Non-pigmented ciliary epithelial cell (primary cell): ENCODE measurements at places on chromosomes 5 and 9.
A peak's percentile ranks its signal among the peaks of the same experiment; 100 is the strongest.

GRCh38 chr9:106862110-106862820, 701 bp upstream of the ZNF462 start:
- no peak for DNase-seq

DNA sequence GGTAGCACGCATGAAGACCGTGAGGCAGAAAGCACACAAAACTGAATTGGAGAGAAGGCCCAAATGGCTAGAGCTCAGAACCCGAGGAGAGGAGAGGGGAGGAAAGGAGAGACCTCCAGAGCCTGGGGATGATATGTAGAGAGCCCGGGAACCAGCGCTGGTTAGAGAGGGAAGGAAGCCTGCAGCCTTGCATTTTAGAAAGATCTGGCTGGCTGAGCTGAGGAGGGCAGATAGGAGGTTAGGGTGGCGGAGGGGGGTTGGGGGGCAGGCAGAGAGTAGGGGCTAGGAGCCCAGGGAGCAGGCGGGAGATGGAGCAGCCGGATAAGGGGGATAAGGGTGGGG, 127.2 kb downstream of the C9orf50 start:
- DNase-seq, result no peak

DNA sequence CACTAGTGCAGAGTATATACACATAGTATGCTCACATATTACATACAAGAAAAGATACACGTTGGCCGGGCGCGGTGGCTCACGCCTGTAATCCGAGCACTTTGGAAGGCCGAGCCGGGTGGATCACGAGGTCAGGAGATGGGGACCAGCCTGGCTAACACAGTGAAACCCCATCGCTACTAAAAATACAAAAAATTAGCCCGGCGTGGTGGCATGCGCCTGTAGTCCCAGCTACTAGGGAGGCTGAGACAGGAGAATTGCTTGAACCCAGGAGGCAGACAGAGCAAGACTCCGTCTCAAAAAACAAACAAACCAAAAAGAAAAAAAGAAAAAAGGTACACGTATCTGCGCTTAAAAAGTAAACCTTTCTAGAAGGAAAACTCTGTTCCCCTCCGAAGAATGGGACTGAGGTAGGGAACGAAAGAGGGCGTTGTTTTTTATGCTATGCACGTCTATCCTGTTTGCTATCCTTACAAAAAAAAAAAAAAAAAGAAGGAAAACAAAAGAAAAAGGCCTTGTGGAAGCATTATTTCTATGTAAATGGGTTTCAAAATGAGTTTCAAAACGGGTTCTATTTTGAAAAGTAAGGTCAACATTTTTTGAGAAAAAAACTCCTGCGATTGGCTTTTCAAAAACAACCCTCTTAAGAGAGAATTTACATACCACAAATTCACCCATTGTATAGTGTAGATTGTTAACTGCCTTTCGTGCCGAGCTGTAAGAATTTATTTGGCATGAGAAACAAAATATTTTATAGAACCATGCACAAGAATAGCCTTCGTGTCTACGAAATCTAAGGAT, 1.2 kb downstream of the AK3 start:
- no peak for DNase-seq

DNA sequence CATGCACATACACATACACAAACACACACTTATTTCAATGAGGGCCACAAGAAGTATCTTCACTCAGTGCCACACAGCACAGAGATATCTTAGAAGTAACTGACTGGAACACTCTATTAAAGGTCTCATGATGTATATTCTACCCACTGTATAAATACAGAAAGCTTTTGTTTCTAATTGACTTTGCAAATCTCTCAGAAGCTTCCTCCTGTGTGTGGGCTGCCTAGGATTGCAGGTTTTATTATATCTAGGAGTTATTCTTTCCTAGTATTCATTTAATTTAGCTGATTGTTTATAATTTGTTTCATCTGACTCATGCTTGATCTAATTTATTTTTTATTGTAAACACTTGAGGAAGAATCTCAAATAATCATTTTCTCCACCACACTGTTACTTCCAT, 262.4 kb upstream of the ACTBL2 start:
- DNase-seq, result no peak

DNA sequence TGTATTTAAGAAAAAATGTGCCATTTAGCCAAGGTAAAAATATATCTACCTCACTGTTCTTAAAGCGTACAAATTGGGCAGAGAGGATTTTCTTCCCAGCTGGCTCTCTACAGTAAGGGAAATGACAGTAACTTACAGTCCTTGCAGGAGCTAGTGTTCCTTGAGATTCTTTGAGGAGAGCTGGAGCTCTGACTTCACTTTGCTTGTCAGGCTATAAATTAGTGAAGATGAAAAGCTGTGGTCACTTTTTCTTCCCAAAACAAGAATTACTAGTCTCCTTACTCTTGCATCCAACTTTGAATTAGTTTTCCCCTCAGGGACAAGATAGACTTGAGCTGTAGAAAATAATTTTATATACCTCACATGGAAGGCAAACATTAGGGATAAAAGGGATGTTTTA, 129.9 kb downstream of the ZSWIM6 start:
- DNase-seq, result no peak

DNA sequence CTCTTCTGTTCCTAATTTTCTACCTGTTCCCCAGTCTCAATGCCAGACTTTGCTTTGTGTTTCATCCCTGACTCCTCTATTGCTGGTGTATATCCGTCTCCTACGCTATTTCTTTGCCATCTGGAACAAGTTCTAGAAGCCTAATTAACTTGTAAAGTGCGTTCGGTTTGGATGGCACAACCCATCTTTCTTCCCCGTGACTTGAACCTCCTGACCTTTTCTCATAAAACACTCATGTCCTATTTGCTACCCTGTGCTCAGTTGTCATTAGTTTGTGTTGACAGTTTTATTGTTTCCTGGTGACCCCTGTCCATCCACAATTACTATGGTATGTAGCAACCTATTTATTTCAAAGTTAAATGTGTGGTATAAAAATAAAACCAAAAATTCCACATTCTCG, 323.5 kb downstream of the TLE4 start:
- DNase-seq, result no peak

- no peak for DNase-seq
Measured at GRCh38 chr5:156230887-156231286, 96.1 kb upstream of the SGCD start.

GRCh38 chr5:108276187-108277050, 105.5 kb downstream of the FBXL17 start:
- no peak for DNase-seq

GRCh38 chr5:86999951-87000350, 267.7 kb upstream of the RASA1 start:
- no peak for DNase-seq

DNA sequence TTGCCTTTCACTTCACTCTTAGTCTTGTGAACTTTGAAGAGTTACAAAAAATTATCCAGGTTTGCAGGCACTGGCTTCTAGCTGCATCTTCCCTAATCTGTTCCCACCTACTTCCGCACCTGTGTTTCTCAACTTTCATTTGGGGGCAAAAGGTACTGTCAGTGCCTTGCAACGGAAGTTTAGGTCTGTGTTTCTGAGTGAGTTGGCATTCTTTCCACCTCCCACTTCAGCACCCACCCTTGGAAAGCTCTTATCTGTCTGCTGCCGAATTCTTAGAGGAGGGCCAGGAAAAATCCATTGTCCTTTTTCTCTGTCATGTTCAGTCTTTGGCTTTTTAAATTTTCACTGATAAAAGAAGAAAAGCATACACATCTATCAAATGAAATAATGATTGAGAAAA, 89.7 kb upstream of the RASGRF2 start:
- DNase-seq, result no peak

DNA sequence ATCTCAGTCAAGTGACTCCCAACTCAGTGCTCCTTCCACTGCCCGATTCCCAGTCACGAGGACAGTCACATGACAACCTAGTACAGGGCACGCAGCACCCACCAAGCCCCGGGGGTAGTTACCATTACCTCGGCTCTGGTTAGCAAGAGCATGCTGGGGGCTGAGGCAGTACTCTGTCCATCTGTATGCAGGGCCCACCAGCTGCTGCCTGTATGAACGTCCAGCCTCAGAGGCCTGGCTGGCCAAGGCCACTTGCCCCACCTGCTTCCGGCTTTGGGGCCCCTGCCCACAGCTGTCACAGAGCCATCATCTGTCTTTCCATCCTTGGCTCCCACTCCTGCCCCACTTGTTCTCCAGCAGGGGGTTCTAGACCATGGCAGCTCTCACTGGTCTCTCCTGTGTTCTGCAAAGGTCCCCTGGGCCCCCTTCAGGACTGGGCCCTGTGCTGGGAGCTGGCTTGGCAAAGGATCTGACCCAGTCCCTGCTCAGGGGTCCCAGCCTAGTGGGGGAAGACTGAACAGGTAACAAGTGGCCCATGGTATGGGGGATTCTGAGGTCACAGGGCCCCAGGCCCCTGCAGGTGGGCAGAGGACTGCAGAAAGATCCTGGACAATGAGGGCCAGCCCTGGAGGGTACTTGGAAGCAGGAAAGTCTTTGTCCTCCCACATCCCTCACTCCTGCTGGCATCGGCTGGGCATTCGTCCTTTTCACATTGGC, 3.3 kb downstream of the RPL35 start:
- DNase-seq, result no peak

- no peak for DNase-seq
Measured at GRCh38 chr5:40376566-40376965, 303.1 kb upstream of the PTGER4 start.

- DNase-seq, result no peak
Measured at GRCh38 chr5:45261125-45261524, 435.1 kb downstream of the HCN1 start.

GRCh38 chr5:76582230-76583162, 40.7 kb downstream of the F2RL2 start:
- DNase-seq, result peak; percentile 35

DNA sequence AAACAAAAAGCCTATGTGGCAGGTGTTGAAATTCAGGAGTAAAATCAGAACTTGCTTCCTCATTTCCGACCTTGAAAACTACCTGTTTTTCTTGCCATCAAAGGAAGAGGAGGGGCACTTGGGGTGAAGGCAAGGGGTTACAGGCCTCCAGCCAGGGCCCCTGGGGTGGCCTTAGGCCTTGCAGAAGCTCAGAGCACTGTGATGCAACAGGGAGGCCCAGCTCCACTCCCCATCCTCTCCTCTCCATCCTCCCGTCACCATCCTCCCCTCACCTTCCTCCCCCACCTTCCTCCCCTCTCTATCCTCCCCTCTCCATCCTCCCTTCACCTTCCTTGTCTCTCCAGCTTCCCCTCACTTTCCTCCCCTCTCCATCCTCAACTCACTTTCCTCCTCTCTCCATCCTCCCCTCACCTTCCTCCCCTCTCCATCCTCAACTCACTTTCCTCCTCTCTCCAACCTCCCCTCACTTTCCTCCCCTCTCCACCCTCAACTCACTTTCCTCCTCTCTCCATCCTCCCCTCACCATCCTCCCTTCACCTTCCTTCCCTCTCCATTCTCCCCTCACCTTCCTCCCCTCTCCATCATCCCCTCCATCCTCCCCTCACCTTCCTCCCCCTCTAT, 111.6 kb downstream of the WNK2 start:
- DNase-seq, result no peak

- DNase-seq, result no peak
Measured at GRCh38 chr5:41637424-41637823, 127.0 kb upstream of the PLCXD3 start.

GRCh38 chr9:136890661-136891060, 4.3 kb downstream of the TRAF2 start:
- DNase-seq, result no peak

GRCh38 chr5:163997965-163998364, 492.5 kb downstream of the MAT2B start:
- no peak for DNase-seq

GRCh38 chr9:97923529-97924108, 1.3 kb upstream of the TRMO start:
- DNase-seq, result peak; percentile 22

DNA sequence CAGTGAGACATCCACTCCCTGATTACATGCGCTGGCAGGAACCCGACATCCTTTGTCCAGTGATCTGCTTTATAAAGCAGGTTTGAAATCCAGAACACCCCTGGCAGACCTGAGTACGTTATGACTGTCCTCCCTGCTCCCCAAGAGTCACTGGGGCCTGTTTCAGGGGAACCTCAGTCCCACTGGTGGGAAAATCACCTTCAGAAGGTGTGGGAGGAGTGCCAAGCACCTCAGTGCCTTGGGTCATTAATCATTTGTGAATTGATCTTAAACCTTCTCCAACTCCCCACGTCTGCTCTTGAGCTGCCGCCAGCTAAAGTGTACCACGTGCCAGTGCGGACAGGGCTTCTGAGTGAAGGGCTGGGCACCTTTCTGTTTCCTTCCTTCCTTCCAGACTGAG, 16.2 kb downstream of the SLC6A3 start:
- DNase-seq, result no peak

DNA sequence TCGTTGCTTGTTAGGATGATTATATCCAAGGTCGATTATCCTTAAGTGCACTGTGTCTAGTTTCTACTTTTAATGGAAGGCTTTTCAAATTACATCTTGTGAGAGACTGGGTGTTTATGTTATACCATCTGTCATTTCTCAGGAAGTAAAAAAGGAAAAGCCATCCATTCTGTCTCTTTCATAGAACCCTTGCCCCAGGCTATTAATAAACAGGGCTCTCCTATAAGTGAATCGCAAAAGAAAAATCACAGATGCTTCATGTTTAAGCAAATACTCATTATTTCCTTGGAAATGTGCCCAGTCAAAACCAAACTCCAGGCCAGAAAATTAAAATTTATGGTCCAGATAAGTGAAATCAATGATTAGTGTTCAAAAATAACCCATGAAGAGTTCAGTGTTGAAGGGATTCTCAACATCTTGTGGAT, 58.1 kb downstream of the STARD4 start:
- DNase-seq, result peak; percentile 31

DNA sequence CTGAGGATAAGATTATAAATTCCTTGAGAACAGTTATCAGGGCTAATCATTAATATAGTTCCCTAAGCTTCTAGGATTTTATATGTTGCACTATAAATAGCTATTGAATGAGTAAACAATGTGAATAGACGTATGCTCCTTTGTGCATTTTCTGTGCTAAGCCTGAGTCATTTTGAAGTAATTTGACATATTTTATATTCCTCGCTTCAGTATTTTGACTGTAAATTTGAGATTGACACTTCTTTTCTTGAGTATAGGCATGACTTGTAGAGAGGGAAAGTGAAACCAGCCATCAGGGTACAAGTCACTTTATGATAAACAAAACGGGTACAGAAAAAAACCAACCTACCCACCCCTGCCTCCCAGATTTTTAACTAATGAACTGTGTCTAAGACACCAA, 367.7 kb upstream of the PRR16 start:
- no peak for DNase-seq
